ENCODE measurements at places on chromosomes 1 and 21.

GRCh38 chr1:182052355-182052754 lies 9.2 kb downstream of the ZNF648 start:
- DNase-seq: no peak

- DNase-seq: no peak
These were observed 63.9 kb downstream of the UCK2 start for GRCh38 chr1:165891111-165891860.

DNA sequence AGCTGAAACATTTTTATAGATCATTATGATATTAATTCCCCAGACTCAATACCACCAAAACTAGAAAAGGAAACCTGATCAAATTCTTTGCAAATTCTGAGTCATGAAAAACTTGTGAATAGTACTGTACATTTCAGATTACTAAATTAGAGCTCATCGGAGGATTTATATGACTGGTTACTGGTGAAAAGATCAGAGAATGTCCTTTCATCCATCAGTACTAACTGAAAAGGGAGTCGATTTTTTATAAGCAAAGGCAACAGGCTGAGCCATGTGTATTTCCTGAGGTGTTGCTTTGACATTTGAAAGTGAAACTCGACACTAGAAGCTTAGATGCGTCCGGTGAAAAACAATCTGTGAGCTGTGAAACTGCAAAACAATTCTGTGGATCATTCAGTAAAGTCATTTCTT lies 155.7 kb downstream of the TNFSF18 start:
- no peak for DNase-seq

DNA sequence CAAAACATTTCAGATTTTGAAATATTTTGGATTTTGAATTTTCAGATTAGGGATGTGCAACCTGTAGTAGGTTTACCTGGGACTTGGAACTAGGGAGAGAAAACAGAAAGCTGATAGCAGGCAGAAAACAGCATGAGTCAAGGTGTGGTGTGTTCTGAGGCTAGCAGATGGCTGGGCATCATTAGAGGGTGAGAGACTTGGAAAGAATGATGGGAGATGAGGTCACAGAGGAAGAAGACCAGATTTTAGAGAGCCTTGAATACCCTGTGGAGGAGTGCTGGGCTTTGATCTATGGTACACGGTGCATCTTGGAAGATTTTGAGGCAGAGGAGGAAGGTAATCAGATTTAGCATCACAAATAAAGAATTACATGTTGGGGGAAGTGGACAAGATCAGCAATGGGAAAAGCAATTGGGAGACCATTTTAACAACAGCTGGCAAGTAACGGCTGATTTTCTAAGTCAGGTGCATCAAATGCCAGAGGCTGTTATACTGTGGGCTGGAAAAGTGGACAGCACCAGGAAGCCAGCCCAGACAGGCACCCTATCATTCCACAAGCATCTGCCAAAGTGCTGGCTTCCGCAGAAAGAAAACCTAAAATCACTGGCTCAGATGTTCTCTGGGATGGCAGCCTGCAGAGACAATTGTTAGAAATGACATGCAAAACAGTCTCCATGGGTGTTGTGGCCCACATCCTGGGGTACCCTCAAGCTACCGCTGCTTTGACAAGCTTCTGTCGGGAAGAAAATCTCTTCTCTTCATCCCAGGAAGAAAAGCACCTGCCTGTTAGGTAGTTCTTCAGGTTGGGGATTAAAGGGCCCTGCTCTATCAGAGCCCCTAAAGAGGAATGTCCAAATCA lies 30.9 kb upstream of the CAMK1G start:
- DNase-seq: no peak

DNA sequence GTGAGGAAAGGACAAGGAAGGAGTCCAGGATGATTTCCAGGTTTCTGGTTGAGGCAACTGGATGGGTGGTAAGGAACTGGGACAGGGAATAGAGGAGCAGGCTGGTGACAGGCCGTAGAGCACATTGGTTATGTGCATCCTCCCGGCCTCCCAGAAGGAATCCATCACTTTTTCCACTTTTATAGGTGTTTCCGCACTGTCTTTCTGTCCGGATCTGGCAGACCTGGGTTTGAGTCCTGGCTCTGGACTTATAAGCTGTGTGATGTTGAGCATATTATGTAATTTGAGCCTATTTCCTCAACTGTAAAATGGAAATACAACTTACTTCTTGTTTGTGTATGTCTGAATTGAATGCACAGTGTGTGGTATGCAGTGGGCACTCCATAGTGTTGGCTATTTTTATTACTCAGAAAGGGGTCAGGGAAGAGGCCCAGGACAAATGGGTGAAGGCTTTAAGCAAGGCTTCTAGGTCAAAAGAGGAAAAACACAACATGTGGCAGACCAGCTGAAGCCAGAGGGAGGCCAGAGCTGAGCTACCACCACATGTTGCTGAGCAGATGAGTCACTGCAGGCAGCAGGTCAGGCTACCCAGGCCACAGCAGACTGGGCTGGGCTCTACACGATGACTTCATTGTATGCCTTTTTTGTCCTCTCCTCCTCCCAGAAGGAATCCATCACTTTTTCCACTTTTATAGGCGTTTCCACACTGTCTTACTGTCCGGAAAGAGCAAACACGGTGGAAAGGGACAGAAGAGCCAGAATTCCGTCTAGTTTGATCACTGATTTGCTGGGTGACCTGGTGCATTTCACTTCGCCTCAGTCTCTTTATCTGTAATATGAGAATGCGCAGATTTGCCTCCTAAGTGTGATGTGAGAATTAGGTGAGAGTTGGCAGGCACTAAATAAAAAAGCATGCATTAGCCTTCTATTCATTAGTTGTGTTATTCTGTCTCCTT lies 791 bp upstream of the MAST2 start:
- no peak for DNase-seq
